ENCODE measurements at places on chromosomes 7 and 10.

DNA sequence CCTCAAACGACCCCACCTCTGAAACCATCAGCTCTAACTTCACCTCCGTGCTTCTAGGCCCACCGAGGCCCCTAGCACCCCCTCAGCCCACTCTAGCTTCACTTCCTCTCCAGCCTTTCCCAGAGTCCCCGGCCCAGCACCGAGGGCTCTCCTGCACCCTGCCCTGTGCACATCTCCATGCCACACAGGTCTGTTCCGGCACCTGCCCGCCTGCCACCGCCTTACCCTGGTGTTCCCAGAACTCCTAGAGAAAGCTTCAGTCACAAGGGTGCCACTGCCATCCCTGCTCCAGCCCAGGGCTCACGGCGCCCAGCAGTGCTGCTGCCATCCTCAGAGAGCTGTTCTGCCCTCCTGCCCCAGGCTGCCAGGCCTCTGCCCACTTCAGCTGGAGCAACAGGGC lies 61.3 kb upstream of the INSIG1 start:
- DNase-seq: no peak

DNA sequence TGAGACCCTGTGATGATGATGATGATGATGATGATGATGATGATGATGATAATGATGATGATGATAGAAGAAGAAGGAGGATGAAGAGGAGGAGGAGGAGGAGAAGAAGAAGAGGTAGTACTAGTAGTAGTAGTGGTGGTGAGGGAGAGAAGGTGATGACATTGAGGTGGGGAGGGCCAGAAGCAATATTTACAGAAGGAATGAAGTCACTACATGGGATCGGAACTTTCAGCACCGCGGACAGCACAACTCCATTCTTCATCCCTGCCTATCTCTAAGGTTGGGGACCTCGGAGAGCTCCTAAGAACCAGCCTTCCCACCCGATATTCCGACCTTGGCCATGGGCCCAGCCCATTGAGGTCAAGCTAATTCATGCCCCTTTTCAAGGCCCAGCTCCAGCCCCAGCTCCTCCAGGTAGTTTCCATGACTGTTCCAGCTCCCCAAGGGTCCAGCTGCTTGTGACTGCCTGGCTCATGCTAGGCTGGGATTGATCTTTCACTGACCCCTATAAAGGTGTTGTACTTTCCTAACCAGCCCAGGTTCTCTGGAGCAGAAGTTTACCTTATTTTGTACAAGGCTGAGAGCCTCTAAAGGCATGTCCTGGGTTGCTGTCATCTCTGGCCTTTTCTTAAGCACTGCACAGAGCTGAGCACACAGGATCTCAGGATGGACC lies 10.3 kb downstream of the CRHR2 start:
- no peak for DNase-seq

- no peak for DNase-seq
Observed at GRCh38 chr10:88108115-88108610, 244.7 kb downstream of the PTEN start.

- DNase-seq: no peak
Observed at GRCh38 chr10:81570349-81570748, 304.6 kb upstream of the NRG3 start.

- no peak for DNase-seq
Observed at GRCh38 chr7:43834463-43835251, 34.7 kb downstream of the MRPS24 start.

DNA sequence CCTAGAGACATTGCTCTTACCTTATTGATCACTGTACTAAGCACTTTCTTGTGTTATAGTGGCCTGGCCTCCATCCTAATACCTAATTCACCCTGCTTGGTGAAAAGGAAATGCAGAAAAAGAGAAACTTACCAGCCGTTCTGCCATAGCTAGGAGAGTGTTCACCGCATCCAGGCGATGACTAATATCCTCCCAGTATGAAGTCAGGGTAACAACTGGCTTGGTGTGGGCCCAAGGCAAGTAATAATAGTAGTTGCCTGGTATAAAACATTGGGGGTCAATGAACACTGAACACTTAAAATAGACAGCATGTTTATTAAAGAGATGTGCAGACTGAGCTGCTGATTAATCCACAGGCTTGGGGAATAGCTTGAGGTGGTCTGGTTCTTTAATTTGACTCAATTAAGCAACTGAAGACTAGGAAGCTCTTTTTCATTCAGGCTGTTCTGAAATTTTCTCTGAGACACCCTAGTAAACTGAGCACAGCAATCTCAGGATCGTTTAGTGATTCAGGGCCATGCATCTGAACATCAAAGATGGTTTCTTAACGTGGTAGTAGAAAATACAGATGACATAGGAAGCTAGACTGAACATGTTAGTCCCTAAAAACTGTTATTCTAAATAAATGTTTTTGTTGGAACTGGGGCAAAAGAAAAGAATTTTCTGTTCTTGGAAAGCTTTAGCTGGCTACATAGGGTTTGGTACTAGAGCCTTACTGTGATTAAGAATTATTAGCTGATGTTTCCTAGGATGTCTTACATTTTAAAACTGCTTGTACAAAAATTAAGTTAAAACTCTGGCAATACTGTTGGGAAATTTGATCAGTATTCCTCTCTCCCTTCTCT lies 102.2 kb downstream of the MYOF start:
- DNase-seq: no peak

- no peak for DNase-seq
Observed at GRCh38 chr10:57579926-57580325, 687.8 kb downstream of the IPMK start.

DNA sequence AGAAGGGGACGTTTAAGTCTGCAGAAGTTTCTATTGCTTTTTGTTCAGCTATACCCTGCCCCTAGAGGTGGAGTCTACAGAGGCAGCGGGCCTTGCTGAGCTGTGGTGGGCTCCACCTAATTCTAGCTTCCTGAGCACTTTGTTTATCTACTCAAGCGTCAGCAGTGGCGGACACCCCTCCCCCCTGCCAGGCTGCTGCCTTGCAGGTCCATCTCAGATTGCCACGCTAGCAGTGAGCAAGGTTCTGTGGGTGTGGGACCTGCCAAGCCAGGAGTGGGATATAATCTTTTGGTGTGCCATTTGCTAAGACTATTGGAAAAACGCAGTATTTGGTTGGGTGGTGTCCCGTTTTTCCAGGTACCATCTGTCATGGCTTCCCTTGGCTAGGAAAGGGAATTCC lies 147.3 kb upstream of the PRPS1L1 start:
- no peak for DNase-seq

DNA sequence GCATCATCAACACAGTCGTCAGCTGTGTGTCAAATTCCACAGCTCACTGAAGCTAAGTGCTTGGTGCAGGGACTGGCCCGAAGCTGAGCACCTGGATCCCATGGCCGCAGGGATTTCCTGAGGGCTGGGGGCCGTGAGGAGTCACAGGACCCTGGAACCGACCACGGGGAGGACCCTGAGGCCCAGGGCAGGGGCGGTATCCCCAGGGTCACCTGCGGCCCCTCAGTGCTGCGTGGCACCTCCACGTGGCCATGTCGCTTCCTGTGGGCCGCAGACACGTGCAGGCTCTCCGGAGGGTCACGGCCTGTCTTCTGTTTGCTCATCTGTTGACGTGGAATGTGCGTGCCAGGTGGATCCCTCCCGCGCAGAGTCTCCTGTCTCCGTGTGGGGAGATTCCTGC lies 53.4 kb downstream of the NKX6-2 start:
- DNase-seq: no peak

- no peak for DNase-seq
Observed at GRCh38 chr10:100485801-100486495, 23.1 kb downstream of the WNT8B start.

DNA sequence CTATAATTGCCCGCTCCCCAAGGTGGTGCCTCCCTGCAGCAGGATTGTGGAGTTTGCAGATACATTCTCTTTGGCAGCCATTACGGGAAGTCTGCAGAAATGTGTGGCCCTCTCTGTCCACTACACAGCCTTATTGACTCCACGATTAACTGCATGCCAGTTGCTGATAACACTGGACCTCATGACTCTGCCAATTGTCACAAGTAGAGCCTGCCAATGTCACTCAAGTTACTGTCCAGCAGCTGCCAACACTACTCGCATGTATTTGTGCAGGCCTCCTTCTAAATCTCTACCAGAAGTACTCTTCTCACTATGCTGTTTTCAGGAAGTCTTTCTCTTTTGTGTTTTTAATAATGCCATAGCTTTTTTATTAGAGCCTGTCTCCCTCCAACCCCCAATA lies 128.8 kb downstream of the PPP1R3A start:
- no peak for DNase-seq

- no peak for DNase-seq
Observed at GRCh38 chr10:77541944-77542343, 95.7 kb downstream of the KCNMA1 start.

DNA sequence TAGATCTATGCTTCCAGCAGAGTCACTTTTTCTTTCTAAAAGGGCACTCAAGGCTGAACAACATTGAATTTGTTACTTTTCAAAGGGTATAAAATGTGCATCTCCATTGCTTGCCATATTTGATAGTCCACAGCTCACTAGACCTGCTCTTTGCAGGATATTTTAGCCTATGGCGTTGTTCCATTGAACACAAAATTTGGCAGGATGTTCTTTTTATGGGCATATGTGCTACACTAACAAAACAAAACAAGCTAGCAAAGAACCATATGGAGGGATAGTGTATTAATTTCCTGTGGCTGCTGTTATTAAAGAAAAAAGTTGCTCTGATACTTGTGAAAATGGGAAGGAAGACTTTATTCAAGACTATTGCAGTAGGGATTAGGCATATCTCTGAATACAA lies 828.7 kb downstream of the TYW1 start:
- DNase-seq: no peak

DNA sequence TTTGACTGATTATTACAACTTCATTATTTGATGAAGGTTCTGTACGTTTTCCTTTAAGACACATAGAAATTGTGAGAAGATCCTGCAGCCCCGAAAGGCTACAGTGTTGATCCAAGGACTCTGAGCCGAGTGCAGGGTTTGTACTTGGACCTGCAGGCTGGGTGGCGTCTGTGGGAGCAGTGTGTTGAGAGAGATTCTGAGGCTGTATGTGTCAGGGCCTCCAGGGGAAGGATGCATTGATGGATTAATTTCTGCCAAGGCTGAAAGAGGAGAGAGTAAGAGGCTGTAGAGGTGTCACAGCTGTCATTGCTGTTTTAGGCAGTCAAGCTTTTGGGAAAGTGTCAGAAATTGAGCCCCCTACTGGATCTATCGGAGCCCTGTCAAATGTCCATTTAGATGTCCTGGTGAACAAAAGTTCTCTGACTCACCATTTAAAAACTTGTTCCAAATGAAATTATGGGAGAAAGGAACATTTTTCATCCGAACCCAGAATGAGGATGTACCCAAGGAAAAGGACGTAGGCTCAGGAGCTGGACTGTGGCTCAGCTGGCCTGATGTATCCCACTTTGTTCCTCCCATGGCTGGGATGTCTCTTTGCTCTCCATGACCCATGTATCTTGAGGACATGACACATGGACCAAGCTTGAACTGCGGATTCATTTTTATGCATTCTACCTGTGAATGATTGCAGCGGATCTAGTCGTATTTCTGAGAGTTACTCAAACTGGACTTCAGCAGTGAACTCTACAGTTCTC lies 102.2 kb downstream of the TCF7L2 start:
- peak; percentile 40 for DNase-seq

DNA sequence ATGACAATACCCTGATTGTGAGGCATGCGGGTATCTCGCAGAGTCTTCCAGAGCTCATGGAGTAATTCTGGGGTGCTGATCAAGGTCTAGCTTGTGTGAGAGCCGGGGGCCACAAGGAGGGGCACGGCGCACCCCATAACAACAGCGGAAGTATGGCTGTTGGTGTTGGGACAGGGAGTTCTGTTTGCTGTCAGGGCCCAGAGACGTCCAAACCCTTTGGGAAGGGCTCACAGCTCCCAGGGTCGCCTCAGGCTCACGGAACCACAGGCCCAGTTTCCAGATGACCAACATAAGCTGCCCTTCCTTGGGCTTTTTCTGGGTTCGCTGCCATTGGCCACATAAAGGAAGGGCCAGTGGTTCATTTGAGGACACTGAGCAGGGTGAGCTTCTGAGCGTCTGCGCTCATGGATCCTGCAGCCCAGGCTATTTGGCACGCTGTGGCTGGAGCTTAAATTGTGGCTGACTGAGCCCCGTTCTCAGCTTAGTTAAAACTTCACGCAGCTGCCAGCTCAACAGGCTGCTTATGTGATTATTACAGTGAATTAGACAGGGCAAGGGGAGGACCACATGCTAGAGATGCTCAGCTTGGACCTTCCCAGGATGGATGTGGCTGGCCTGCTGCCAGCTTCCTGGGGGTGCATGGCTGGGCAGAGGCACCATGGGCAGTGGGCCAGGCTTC lies 92.3 kb downstream of the DNAJB6 start:
- DNase-seq: no peak

- no peak for DNase-seq
Observed at GRCh38 chr7:117951285-117951684, 78.0 kb upstream of the CTTNBP2 start.

DNA sequence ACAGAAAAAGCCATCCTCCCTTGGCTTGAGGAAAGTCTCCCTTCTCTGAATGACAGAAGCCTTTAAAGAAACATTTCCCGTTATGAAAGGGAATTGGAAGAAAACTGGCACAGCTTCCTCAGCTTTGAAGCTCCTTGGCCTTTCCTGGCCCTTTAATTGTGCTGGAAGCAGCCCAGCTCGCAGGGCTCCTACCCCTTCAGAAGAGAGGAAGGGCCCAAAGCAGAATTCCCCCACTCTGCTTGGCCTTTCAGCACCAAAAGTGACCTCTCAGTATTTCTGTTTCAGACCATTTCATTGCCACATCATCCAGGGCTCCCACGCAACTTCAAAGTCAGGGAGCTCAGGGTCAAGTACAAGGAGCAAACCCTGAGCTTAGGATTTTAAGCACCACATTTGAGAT lies 4.2 kb downstream of the AFAP1L2 start:
- no peak for DNase-seq

GRCh38 chr7:140657891-140658290 lies 14.9 kb upstream of the ADCK2 start:
- DNase-seq: no peak

DNA sequence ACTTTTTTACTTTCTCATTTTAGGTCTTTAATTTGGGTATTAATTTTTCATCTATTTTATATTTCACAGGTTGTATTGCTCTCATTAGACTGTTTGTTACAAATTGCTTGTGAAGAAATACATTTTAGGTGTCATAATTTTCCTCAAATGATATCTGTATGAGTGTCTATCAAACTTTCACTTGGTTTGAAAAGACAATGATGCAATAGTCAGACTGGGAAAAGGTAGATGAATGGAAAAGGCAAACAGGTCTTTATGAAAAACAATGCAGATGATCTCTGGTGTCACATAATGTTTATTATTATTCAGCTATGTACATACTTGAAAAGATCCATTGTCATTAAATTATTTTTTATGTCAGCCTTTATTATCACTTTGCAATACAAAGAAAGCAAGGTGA lies 80.2 kb downstream of the PTPRZ1 start:
- DNase-seq: no peak

- DNase-seq: no peak
Observed at GRCh38 chr7:32914184-32914583, 22.6 kb upstream of the KBTBD2 start.

Measured in NCI-H524 treated with DMSO at 0.1 percent for 48 hours (cell line).